ENCODE measurements at places on chromosomes 1 and 21. TPM values are rescaled to one million over a fixed set of nuclear protein-coding genes. Genes with fewer than 3 reads are reported as not detected.
A peak's percentile ranks its signal among the peaks of the same experiment; 100 is the strongest.

Gene LRRC53
- total RNA-seq = not detected

Gene CCDC17
- not detected for total RNA-seq

DNA sequence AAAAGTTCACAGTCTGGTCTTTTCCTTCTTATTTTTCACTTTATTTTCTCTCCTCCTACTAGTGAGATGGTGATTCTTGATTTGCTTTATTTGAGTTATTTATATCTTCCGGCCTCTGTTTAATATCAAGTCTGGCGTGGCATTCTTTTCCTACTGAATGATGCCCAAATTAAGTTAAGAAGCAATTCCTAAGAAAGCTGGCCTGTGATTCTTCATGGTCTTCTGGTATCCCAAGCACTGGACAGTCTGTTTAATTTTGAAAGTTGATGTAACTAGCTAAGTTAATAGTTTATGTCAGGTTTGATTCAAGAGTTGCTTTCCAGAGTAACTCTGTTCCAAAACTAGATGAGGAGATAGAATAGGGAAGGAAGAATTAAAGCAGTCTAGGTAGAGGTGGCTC lies 9.2 kb upstream of the ENAH start:
- no peak for DNase-seq

GRCh38 chr1:236063551-236063918 lies 1.4 kb downstream of the NID1 start:
- DNase-seq = no peak

Gene CCDC190
- total RNA-seq = not detected

DNA sequence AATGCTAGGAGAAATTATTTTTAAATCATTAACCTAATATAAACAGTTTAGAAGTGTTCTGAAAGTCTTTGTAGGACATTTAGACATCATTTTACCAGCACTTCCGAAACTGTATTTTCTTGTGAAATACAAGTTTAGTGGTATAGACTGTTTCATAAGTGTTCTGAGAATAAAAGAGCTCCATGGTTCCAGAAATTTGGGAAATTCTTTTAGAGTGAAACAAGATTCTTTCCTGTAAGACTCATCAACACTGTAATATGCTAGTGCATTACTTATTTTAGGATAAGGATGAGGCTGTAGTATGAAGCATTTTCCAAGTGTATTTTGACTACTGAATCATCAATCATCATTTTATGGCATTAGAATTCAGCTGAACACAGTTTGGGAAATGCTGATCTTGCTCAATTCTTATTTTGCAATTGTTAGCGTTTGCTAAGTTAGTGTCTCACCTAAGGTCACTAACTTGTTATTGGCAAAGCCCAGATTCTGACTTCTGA lies 73.4 kb downstream of the CEP350 start:
- no peak for DNase-seq

GRCh38 chr1:27010226-27010994 lies 2.2 kb downstream of the TENT5B start:
- DNase-seq = no peak

GRCh38 chr1:167463875-167464575 lies 54.3 kb downstream of the CD247 start:
- no peak for DNase-seq

- DNase-seq = no peak
Observed at GRCh38 chr1:108669679-108670078, 8.8 kb upstream of the HENMT1 start.

Gene NPHS2
- not detected for total RNA-seq

DNA sequence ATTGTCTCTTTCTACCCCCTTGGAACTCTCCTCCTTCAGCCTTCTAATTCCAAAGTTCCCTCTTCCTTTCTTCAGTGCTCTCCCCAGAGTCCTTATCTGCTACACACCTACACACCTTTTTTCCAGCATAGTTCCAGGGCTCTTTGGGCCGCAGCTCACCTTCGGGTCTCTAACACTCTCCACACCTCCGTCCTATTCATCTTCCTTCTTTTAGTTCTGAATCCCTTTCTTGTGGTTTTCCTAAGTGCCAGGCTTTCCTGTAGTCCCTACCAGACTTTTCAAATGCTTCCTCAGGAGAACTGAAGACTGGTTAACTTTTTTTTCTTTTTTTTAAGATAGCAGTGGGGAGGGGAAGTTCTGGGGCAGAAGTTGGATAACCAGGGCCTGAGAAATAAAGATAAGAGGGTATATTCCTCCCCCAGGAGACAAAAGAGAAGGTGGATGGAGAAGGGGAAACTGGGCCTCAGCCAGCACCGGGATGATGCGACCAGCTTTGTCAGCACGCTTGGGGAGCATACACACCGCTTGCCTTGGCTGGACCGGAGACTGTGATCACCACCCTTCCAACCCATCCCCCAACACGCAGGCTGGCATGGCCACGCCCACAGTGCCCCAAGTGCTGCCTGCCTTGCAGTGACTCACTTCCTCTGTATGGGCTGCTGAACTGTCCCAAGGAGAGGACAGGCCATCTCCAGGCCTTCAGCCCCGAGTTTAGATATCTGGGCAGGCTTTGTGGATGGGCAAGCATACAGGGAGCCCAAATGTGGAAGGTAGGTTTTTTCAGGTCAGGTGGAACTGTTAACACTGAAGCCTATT lies 2.5 kb upstream of the CERS2 start:
- DNase-seq = no peak

Gene NTMT2
- total RNA-seq = not detected

Gene TLR5
- under 0.01 TPM for total RNA-seq

- DNase-seq = peak; percentile 52
Observed at GRCh38 chr1:23343221-23344110, 618 bp downstream of the HNRNPR start.

DNA sequence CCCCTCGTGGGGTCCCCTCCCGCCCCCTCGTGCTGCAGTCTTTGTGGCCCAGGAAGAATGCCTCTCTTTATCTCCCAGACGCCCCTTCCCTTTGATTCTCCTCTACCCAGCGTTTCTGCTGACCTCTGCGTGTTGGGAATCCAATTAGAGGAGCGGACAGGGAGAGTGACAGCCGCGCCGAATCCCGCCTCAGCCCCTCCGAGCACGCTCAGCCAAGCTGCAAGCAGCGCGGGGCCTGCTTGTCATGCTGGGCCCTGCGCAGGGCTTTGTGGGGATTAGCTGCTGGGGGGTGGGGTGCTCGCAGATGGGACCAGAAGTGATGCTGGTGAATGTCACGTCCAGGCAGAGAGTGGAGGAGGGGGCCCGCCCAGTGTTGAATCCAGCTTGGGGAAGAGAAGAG lies 91.1 kb downstream of the EPHB2 start:
- no peak for DNase-seq

- no peak for DNase-seq
Observed at GRCh38 chr1:36164361-36164760, 8.4 kb downstream of the MAP7D1 start.

Gene KIF17
- total RNA-seq = 1.8 TPM

GRCh38 chr1:226569879-226570547 lies 21.4 kb downstream of the STUM start:
- DNase-seq = no peak

Gene NME7
- total RNA-seq = 50.9 TPM

Gene PDZK1IP1
- total RNA-seq = 43.2 TPM

Gene UBXN10
- 0.14 TPM for total RNA-seq

DNA sequence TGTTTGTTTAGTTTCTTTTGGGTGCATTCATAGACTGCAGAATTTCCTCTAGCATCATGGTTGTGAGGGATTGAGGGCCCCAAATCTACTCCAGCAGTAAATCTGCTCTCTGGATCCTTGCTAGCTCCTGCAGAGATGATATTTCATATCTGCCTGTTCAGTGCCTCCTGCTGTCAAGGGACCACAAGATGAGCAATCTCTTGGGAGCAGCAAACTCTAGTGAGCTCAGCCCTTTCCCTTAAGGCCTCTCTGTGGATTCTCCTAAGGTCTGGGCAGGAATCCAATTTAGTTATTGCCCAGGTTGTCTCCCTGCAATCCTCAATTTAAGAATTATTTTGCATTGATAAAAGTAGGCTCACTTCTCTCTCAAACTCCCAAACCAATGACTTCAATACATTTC lies 76.9 kb downstream of the RGS18 start:
- DNase-seq = no peak

DNA sequence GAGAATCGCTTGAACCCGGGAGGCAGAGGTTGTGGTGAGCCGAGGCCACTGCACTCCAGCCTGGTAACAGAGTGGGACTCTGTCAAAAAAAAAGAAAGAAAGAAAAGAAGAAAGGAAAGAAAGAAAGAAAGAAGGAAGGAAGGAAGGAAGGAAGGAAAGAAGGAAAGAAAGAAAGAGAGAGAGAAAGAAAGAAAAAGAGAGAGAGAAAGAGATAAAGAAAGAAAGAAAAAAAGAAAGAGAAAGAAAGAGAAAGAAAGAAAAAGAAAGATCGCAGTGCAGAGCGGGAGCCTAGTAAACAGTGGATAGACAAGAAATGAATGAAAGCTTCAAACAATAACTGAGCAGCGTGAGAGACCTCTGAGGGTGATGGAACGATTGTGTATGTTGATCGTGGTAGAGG lies 20.6 kb upstream of the GRHL3 start:
- no peak for DNase-seq

DNA sequence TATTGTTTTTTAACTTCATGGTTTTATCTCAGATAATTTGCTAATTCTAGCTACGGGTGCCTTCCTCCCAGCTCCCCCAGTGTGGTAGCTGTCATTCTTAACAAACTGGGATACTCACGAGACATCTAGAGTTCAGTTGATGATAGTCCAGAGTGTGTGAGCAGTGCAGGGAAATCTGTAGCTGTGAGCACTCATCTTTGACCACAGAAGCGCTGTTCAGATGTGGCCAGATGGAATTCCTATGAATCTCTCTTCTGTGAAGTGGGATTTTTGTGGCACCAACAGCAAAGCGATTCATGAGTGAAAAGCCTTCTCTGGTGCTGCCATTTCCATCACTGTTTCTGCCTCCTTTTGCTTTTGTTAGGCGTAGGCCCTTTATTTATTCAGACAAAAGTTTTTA lies 125.1 kb downstream of the NFIA start:
- DNase-seq = peak; percentile 80

DNA sequence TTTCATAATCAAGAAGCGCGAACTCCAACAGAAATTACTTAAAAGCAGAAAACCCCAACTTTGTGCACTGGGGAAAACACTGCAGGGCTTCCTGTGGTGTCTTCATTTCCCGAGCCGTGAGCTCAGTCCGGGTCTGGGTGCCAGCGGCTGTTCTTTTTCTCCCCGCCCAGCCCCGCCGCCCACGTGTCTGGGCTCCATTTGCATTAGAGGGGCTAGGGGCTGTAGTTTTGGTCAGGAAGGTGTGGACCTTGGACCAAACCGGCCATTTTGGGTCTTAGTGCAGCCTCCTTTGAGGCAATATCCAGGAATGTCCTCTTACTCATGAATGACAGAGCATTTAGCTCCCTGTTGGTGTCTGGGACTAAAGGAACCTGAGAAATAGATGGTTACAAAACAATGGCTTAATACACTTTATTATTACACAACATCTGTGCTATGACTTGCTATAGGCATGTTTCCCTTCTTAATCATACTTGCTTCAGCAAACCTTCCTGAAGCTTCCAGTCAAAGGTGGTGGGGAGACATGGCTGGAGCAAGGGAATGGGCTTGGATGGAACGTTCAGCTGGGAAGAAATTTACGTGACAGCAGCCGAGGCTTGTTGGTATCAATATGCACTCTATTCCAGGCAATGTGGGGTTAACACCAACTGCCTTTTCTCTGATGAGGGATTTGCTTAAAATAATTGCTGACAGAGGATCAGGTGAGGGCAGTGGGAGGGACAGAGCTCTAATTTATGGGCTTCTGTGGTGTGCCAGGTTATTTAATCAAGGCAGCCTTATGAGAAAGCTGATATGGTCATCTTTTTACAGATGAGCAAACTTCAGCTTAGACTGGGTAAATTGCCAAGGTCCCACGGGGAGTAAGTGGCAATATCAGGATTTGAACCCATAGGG lies 1.1 kb downstream of the AGTRAP start:
- DNase-seq = peak; percentile 78

Gene SLC45A3
- 6.5 TPM for total RNA-seq

- DNase-seq = no peak
Observed at GRCh38 chr1:216662681-216663080, 60.5 kb downstream of the ESRRG start.

GRCh38 chr1:209383422-209383821 lies 200.1 kb upstream of the CAMK1G start:
- no peak for DNase-seq

- no peak for DNase-seq
Observed at GRCh38 chr1:7389201-7389905, 381.7 kb upstream of the VAMP3 start.

GRCh38 chr1:10292188-10292587 lies 81.8 kb downstream of the KIF1B start:
- DNase-seq = no peak

DNA sequence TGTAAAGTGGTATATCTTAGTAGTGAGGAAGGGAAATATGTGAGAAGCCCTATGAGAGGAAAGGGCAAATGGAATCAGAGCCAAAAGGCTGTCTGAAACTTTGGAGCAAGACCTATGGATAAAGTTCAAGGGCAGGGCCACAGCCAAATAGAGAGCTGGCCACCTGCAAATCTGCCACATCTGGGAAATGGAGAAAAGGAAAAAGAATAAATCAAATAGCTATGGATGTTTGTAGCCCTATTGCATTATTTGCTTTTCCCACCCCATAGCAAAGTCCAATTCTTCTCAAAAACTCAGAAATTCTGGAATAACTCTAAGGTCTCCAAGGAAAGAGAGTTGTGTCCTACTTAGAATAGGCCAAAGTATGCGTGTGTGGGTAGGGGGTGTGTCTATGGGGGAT lies 4.0 kb upstream of the HLX start:
- no peak for DNase-seq

GRCh38 chr21:26717146-26717739 lies 128.0 kb downstream of the ADAMTS1 start:
- DNase-seq = no peak

DNA sequence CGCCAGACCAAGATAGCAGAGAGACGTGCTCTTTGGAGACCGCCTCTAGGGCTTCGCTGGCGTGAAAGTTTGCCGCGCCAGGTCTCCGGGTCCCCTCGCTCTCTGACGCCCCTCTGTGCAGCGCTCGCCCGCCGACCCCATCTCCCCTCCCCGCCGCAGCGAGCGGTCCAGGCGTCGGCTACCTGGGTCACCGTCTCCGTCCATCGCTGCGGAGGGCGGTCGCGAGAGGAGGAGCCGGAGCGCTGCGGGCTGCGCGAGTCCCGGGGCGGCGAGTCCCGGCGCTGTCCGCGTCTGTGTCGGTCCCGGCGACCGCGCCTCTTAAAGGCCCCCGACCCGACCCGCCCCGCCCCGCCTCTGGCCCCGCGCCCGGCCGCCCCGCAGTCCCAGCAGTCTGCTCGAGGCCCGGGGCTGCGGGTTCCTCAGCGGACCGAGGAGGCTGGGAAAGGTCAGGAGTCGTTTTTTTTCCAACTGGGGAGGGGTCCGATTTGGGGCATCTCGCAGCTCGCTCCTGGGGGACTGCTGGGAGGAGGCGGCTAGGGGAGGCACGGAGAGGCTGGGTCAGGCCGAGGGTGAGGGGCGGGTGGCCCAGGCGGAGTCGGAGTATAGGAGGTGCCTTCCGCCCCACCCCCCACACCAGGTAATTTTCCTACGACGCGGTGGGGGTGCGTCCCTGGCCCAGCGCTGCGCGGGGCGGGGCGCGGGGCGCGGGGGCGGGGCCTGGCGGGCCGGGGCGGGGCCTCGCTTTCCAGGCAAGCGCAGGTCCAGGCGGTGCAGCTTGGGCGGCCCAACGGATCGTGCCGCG lies at the start of the genes FBXO2 and FBXO44:
FBXO2 (minus strand) TSS at position 293 of the 802 bp plus-strand sequence; CDS start at position 204, 89 bp downstream.
FBXO44 (plus strand) TSS at position 741 of the 802 bp plus-strand sequence. CDS start 959 bp downstream, outside the sequence.
- no peak for DNase-seq

Gene ASTN1
- total RNA-seq = 0.23 TPM

Gene LDLRAD2
- not detected for total RNA-seq

Measured in epithelial cell of proximal tubule (primary cell).